Right atrium auricular region (tissue), 2 donors: ENCODE measurements at places on chromosomes 7 and 10. TPM values are rescaled to one million over a fixed set of nuclear protein-coding genes. Genes with fewer than 3 reads are reported as not detected.
A peak's percentile ranks its signal among the peaks of the same experiment; 100 is the strongest.

The CHCHD3 gene
- total RNA-seq, result 88.3 TPM

- H3K27me3 ChIP-seq, result no peaks in the 10 kb centered on the region
- H3K4me1 ChIP-seq, result no peaks in the 10 kb centered on the region
- H3K36me3 ChIP-seq, result peaks cover 4% of the 10 kb centered on the region
- DNase-seq, result no peak
These were observed 257.6 kb downstream of the MAD1L1 start for GRCh38 chr7:1975179-1975578.

The OR9A2 gene
- not detected for total RNA-seq

DNA sequence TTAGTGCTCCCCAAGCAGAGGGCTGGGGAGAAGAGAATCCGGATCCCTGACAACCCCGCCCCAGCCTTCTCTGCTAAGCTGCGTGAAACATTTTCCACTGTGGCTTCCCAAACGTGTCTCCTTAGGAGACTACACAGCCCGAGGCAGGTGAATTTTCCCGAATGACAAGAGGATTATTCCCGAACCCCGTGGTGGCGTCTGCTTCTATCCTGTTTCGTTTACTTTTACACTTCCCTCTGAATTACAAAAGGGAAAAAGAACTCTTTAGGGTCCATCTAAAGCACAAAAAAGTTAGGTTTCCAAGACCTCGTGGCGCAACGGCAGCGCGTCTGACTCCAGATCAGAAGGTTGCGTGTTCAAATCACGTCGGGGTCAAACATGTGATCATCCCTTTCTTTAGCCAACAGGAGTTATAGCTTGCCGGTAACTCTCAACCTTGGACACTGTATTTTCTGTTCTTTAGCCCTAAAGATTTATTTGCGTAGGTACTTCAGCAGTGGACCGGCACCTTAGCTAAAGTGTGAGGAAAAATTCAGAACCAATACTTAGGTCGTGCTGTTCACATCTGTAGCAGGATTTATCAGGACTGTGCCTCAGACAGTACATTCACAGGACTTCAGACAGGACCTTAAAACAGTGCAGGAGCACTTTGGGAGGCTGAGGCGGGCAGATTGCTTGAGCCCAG lies 3.2 kb upstream of the ZNF789 start:
- DNase-seq, result no peak
- H3K4me1 ChIP-seq, result peaks cover 30% of the 10 kb centered on the region
- H3K4me3 ChIP-seq, result peak overlapping the region; percentile 18
- H3K36me3 ChIP-seq, result no peaks in the 10 kb centered on the region

The SSMEM1 gene
- total RNA-seq, result not detected

The MORN4 gene
- total RNA-seq, result 27.0 TPM
